NCI-H526 (cell line): ENCODE measurements at places on chromosomes 3 and 15.

- no peak for DNase-seq
Observed at GRCh38 chr3:39294446-39295183, 14.8 kb upstream of the CX3CR1 start.

- no peak for DNase-seq
Observed at GRCh38 chr3:73695841-73696240, 71.1 kb upstream of the PDZRN3 start.

- DNase-seq: no peak
Observed at GRCh38 chr3:47961815-47962606, 54.2 kb downstream of the MAP4 start.

- DNase-seq: no peak
Observed at GRCh38 chr15:29074045-29074444, 188.3 kb downstream of the APBA2 start.

- DNase-seq: no peak
Observed at GRCh38 chr3:148854061-148854460, 11.0 kb upstream of the CPA3 start.

DNA sequence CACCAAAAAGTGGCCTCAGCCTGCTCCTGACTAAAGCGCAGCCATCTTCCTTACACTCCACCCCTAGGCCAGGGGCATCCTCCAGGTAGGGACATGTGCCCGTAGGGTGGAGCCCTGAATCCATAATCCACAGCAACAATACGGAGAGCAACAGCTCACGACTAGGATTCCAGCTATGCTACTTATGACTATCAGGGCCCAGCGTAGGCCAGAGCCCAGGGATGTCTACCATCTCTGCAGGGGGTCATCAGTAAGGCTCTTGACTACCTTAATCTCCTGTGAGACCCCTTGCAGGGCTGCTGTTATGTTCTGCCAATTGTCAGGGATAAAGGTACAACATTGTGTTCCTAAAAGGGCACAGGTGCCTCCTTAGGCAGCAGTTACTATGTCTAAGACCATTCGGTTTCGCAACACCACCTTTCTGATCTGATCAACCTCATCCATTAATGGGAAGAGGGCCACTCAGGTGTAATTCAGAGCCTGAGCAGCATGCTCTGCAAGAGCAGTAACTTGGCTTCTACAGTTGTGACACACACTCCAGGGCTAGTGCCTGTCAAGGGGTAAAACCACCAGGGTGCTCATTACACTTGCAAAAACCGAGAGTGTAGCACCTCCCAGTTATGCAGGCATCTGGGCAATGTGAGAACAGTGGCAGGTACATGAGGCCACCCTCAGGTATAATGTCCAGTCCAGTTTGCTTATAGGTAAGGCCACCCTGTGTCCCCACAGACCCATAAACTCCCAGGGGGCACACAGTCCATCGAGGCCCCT, 11.0 kb downstream of the CCRL2 start:
- DNase-seq: no peak

DNA sequence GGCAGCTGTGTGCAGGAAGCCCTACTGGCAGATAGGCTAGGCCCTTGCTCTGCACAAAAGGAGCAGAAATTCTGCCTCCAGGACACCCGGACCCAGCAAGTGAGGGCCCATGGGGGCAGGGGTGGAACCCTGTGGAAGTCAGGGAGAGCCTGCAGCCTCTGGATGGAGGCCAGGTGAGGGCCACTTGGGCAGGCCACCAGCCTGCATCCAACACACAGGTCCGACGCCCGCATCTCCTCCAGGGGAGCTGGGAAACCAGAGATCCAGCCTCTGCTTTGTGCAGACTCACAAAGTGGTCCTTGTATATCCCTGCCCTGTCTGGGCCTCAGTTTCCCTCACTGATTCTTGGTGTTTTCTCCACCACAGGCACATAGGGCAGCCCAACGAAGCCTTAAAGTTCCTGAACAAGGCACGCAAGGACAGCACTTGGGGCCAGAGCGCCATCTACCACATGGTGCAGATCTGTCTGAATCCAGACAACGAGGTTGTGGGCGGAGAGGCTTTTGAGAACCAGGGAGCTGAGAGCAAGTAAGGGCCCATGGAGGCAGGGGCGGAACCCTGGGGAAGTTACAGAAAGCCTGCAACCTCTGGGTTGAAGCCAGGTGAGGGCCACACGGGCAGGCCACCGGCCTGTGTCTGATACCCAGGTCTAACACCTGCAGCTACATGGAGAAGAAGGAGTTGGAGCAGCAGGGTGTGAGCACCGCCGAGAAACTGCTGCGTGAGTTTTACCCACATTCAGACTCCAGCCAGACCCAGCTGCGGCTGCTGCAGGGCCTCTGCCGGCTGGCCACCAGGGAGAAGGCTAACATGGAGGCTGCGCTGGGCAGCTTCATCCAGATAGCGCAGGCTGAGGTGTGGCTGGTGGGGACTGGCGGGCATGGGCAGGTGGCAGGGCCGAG, 16.6 kb downstream of the CSRNP1 start:
- DNase-seq: no peak

DNA sequence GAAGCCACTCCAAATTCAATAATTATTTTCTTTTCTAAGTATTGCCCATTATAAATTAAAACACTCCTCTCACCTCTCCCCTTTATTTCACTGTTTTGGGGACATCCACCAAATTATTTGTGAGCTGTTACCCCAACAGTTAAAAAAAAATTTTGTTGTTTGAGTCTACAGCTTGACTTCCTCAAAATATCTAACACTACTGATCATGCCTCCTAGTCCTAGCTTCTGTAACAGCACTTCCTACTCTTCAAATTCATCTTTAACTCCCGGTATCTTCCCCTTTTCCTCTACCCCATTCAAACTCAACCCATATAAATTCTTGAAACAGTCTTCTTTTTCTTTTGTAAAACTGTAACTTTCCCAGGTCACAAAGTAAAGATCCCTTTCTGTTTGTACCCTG, 15.9 kb downstream of the PARL start:
- DNase-seq: no peak

DNA sequence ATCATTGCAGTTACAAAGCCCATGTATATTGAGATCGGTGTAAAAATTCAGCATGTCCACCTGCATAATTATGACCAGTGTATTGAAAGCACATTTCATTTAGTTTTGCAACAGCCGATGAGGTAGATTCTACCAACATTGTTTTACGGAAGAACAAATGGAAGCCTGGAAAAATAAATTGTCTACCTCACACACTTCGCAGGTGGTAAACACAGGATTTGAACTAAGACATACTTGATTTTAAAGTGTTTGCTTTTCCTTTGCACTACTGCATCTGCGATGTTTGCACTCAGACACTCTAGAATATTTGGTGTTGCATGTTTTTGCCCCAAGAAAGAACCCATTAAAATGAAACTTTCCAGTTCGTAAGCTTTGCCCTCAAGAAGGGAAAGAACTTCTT, 148.4 kb downstream of the PGPEP1L start:
- DNase-seq: no peak

GRCh38 chr3:42683875-42684598, 1.3 kb upstream of the KLHL40 start:
- DNase-seq: no peak

DNA sequence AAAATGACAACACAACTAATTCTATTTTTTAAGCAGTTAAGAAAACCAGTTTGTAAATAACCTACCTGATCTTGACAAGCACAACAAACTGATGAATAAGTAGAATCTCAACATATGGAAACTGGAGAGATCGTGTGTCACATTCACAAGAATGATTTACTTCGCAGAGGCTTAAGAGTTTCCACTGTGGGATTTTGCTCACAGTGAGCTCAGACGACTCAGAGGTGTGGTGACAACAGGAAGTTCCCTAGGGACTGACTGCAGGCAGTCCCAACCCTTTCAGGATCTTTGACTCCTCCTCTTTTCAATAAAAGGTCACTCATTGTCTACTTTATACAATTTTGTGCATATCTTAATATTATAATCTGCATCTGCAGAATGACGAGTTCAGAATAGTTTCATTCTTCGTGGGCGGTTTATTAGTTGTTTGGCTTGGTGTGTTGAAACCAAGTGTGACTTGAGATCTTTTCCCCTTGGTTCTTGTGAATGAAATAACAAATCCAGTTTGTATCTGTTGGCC, at the start of gene LIPH:
LIPH (minus strand) TSS at position 231 of the 520 bp plus-strand sequence; CDS start at position 114, 117 bp downstream.
- DNase-seq: no peak

GRCh38 chr3:46369675-46370132, 1.0 kb upstream of the CCR5 start:
- DNase-seq: no peak

- no peak for DNase-seq
Observed at GRCh38 chr3:101928890-101929289, 79.6 kb downstream of the NFKBIZ start.

GRCh38 chr15:70078578-70079417, 18.9 kb downstream of the TLE3 start:
- no peak for DNase-seq
